ENCODE measurements at places on chromosomes 1 and 21.

DNA sequence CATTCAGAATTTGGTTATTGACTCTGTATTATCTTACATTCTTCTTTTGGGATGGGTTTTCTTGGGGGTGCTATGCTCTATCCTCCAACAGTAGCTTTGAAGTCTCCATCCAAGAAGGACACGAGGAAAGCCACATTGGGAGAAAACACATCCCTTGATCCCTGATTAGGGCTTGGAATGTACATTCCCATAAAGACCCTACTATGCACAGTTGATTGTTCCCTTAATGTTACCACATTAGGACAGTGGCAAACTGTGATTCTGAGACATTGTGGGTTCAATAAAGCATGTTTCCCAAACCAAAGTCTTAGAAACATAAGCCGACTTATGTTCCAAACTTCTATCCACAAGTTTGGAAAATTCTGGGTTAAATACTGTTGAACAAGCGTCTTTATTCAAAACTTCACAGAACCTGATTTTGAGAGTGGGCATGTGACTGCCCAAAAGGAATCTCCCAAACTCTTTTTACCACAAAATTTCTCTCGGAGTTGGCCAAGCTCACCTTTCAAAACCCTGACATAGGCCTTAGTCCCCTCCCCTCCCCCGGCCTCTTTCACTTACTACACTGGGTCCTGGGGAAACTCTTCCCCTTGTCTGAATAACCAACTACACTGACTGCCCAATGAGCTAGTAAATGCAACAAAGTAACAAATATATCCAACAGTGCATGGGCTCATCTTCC is 177.0 kb upstream of the KAZN start:
- DNase-seq = no peak

DNA sequence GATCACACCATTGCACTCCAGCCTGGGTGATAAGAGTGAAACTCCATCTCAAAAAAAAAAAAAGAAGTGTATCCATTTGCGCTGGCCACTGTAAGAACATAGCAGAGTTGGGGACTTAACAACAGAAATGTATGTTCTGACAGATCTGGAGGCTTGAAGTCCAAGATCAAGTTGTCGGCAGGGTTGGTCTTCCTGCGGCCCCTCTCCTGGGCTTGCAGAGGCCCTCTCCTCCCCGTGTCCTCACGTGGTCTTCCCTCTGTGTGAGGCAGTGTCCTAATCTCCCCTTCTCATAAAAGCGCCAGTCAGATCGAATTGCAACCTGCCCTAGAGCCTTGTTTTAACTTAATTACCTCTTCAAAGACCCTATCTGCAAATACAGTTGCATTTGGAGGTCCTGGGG is 52.6 kb downstream of the MT1HL1 start:
- no peak for DNase-seq

DNA sequence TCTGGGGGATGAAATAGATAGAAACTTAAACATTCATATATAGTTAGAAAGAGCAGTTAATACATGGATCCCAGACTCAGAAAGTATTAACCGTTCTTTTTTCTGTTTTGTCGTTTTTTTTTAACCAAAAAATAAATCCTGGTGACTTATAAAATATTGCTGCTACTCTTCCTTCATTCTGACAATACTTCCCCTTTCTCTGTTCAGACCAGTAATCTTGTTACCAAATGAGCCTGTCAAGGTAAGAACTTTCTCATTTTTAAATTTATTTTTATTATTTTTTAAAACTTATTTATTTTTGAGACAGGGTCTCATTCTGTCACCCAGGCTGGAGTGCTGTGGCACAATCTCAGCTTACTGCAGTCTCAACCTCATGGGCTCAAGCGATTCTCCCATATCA is 13.7 kb downstream of the PTPN22 start:
- DNase-seq = no peak

- no peak for DNase-seq
These were observed 6.9 kb downstream of the DTL start for GRCh38 chr1:212042436-212042835.

GRCh38 chr1:10796029-10796944 is at the start of gene CASZ1:
TSS of gene CASZ1 (minus strand) at chr1:10796646. CDS start at chr1:10693889, 102,757 bp downstream.
- no peak for DNase-seq

- DNase-seq = no peak
These were observed 85.9 kb upstream of the PUM1 start for GRCh38 chr1:31151402-31151801.

- DNase-seq = no peak
These were observed 28.9 kb upstream of the VAV3 start for GRCh38 chr1:107993920-107994319.

Measured in activated naive CD8-positive, alpha-beta T cell treated with anti-CD3 and anti-CD28 coated beads, Interleukin-2, amount 50 U/mL, for 16 hours (primary cell).